ENCODE measurements at places on chromosomes 2 and 18.

GRCh38 chr2:48459921-48460320 lies 70.0 kb upstream of the STON1 start:
- no peak for DNase-seq

- no peak for DNase-seq
Measured at GRCh38 chr2:27561060-27561459, 21.8 kb upstream of the ZNF512 start.

DNA sequence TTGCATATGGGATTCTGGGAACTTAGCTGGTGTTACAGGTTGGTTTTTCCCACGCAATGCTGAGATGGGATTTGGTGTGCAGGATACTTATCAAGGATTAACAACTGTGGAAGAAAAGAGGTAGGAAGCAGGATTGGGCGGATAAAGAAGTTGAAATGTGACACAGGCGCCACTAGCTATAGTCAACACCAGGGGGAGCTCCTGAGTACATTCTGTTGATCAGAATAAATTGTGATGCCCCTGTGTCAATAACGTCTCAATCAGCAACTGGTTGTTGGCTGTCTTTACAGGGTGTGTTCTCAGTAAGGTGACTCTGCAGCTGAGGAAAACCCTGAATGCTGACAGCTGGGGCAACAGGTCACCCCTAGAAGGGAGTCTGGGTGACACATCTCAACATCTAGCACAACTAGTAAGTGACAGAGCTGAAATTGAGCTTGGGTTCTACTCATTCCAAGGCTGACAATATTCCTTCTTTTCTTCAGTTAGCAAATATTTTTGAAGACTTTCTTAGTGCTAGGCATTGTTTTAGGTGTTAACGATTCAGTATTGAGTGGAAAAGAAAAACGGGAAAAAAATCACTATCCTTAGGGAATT lies 143.0 kb downstream of the ARL6IP6 start:
- peak; percentile 6 for DNase-seq

- peak; percentile 92 for DNase-seq
Measured at GRCh38 chr2:65366595-65367125, 65.7 kb downstream of the SPRED2 start.

GRCh38 chr2:158191076-158191895 lies 89.6 kb downstream of the UPP2 start:
- no peak for DNase-seq

DNA sequence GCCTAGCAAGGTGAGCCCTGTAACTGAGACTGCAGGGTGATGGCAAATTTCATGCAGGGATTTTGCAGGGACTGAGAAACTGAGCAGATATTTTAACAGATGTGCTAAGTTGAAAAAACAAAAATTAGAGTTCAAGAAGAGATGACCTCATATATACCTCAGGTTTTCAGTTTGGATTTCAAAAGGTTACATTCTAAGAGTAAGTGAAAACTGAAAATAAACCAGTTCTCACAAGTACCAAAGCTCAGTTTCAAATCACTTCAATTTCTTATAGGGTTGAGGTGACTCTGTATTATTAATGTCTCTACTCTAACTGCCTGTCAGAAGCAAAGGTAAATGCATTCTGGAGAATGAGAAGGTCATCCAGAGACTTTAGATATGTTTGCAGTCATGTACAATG lies 237.4 kb upstream of the VRK2 start:
- DNase-seq, result no peak

DNA sequence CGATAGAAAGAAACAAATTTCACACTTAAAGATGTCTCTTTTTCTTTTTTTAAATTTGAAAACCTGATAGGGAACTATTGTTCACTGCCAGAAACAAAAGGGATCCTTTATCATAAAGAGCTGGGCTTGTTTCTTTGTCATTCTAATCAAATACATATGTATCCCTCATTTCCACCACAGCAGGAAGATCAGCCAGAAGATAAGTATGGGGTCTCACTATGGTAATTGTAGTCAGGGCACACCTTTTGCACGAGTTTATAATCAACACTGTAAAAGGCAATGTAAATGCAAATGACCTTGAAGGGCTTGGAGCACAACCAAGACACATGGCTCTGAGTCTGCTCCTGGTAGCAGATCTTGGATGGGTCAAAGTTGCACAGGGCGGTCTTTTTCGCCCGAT lies 109.5 kb downstream of the NXPH2 start:
- DNase-seq, result no peak

GRCh38 chr2:60794271-60794863 lies 38.3 kb downstream of the PAPOLG start:
- peak; percentile 38 for DNase-seq

DNA sequence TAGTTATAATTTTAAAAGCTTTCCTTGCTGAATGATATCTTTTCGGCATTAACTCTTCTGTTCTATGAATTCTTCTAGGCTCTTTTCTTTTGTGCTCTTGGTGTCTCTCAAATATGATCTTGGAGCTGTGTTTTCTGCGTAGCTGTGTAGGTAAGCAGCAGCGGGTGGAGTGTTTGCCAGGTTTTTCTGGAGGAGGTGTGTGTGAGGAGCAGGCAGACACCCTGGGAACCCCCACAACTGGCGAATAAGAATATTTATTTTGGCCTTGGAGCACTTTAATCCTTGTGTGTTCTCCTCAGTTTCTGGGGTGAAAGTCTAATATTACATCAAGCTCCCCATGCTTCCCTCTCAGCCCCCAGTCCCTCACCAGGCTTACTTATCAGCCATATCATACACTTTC lies 232.0 kb upstream of the FANCL start:
- DNase-seq, result no peak

DNA sequence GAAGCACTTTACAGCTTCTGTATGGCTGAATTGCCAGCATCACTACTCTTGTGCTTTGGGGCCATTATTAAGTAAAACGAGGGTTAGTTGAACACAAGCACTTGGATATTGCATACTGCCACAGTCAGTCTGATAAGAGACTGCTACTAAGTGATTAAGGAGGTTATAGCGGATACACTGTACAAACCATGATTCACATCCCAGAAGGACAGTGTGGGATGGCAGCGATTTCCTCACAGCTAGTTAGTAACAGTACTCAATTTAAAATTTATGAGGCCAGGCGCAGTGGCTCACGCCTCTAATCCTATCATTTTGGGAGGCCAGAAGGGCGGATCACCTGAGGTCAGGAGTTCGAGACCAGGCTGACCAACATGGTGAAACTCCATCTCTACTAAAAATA lies 2.6 kb upstream of the BMPR2 start:
- peak; percentile 50 for DNase-seq

GRCh38 chr2:200087451-200087850 lies 132.1 kb downstream of the MAIP1 start:
- DNase-seq, result no peak

DNA sequence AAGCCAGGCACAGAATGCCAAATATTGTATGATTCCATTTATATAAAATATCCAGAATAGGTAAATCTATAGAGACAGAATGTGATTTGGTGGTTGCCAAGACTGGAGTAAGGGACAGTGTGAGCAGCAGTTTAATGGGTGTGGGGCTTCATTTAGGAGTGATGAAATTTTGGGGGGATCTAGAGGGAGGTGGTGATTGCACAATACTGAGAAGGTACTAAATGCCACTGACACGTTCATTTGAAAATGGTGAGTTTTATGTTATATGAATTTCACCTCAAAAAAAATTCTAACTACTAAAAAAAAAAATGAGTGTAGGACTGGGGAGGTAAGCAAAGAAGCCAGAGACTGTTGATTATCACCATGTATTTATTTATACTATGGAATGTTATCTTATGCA lies 974.5 kb upstream of the ZEB2 start:
- DNase-seq, result no peak

GRCh38 chr2:46538393-46538792 lies 59.0 kb downstream of the TMEM247 start:
- peak; percentile 88 for DNase-seq

- DNase-seq, result no peak
Measured at GRCh38 chr2:241944821-241945220, 75.3 kb downstream of the RTP5 start.

DNA sequence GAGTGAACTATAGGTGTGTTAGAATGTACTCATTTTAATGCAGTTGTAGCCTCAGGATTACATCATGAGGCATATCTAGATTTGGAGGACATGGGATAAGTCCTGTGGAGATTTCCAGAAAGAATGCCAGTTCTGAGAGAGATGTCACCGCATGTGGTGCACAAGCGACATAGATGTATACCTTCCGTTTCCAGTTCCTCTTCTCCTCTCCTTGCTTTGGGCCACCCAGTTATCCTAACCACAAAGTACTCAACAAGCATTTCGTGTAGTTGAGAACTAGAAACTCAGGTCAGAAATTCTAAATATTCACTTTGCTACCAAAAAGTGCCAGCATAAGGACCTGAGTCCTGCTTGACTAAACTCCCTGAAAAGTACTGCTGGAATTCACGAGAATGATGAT lies 66.5 kb downstream of the KCTD18 start:
- peak; percentile 67 for DNase-seq

DNA sequence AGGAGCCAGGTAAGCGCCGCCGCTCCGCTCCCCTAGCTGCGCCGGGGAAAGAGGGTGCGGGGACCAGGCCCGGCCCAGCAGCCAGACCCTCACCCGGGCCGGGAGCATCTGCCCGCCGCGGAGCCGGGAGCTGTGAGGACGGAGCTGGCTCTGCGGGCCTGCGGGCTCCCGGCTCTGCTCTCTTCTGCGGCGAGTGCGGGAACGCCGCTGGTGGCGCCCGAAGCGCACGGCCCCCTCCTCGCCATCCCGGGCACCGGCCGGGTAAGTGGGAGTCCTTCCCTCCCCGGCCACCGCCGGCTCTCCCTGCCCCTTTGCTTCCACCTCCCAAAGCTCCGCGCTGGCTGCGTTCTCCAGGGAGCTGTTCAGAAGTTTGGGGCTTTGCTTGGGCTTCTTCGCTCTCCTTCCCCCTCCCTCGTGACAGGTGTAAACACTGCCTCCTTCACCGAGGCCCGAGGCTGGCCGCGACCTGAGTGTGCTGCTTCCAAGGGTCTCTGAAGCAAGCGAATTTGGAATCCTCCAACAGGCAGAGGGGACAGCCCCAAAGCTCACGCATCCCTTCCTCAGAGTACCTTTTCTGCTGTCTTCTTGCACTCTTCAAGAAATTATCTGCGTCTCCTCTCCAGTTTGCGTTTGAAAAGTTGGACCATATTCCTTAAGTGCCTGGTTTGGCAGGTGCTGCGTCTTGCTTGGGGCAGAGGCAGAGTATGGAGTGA lies 632 bp downstream of the AFTPH start:
- DNase-seq, result no peak

- DNase-seq, result no peak
Measured at GRCh38 chr2:195049372-195050031, 607.5 kb upstream of the SLC39A10 start.

- no peak for DNase-seq
Measured at GRCh38 chr2:26561376-26561775, 79.8 kb downstream of the CIB4 start.

All from MV-4-11 (cell line).